Posterior vena cava (tissue), 2 donors: ENCODE measurements at places on chromosomes 3 and 15. TPM values are rescaled to one million over a fixed set of nuclear protein-coding genes. Genes with fewer than 3 reads are reported as not detected.

Gene CD276
- total RNA-seq = 84.1 TPM

Gene POPDC2
- 8.5 TPM for total RNA-seq

Gene C3orf20
- 0.10 TPM for total RNA-seq

Gene DUOXA2
- not detected for total RNA-seq

GRCh38 chr3:71195492-71195891 lies 388.0 kb downstream of the FOXP1 start:
- no peak for DNase-seq

- no peak for DNase-seq
Measured at GRCh38 chr15:87082581-87082980, 1002.9 kb downstream of the AGBL1 start.

DNA sequence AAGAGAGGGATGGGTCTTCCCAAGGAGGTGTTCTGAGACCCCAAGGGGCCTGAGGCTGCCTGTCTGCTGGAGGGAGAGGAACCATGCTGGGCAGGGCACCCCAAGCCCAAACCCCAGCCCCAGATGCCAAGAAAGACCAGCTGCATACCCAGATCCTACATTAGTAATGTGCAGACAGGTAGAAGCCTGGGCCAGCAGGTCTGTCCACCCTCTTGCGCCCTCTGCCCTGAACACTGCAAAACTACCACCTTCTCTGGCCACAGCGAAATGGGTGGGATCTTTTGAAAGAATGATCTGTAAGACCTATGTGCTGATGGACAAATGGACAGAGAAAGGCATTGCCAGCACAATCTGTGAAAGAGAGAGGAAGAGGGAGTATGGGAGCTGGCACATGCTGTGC lies 283.2 kb downstream of the EPHB1 start:
- DNase-seq = no peak

- DNase-seq = no peak
Measured at GRCh38 chr3:15535732-15536131, 14.2 kb upstream of the COLQ start.

- no peak for DNase-seq
Measured at GRCh38 chr15:52730173-52730572, 51.0 kb upstream of the ATOSA start.

GRCh38 chr15:48644827-48645557 lies 517 bp downstream of the FBN1 start:
- DNase-seq = peak; percentile 90

DNA sequence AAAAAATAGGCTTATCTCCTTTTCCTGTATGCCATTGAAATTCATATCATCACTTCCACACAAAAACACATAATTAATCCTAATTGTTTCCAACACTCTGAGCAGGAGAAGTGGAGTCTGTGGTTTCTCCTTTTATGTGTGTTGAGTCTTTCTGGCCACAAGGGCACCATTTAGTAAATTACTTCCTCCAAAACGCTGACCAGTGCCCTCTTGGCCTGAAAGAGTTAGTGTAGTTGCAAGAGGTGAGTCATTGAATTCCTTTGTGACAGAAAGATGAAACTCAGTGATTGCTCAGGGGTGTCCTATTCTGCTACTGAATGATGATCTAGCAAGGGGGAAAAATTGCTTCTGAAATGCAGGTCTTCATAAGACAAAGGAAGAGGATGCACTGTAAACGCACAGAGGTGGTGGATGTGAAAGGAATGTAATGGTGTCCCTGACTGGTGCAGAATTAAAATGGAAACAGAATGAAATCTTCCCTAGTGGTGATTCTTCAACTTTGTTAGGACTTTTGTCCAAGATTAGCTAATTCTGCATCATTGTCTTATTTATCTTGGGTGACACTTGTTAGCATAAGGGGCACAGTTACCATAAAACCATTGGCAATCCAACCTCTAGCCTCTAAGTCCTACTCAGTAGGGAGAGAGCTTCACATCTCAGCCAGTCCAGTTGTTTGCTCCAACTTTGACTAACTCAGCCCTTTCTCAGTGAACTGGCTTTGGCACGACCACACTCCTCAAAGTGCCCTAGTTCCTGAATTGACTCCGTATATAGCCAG lies 208.4 kb upstream of the NANOGP8 start:
- no peak for DNase-seq

- DNase-seq = no peak
Measured at GRCh38 chr3:50530001-50530970, 26.9 kb upstream of the CACNA2D2 start.

DNA sequence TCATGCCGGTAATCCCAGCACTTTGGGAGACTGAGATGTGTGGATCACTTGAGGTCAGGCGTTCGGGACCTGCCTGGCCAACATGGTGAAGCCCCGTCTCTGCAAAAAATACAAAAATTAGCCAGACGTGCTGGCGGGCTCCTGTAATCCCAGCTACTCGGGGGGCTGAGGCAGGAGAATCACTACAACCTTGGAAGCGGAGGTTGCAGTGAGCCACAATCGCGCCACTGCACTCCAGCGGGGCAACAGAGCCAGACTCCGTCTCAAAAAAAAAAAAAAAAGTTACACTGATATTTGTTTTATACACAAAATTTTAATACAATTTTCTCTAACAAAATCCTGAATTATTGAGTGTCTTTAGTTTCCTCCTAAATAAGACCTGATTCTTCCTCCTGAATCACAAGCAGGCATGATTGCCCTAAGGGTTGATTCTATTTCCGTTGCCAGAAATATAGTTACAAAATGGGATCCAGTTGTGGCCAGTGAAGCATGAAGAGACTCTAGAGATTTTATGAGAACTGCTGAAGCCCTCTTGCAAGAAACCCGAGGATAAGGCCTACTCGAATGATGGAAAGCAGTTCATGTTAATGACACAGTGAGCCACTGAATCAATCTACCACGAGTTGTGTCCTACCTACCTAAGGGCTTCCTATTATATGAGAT lies 9.6 kb upstream of the SMARCC1 start:
- peak; percentile 44 for DNase-seq

DNA sequence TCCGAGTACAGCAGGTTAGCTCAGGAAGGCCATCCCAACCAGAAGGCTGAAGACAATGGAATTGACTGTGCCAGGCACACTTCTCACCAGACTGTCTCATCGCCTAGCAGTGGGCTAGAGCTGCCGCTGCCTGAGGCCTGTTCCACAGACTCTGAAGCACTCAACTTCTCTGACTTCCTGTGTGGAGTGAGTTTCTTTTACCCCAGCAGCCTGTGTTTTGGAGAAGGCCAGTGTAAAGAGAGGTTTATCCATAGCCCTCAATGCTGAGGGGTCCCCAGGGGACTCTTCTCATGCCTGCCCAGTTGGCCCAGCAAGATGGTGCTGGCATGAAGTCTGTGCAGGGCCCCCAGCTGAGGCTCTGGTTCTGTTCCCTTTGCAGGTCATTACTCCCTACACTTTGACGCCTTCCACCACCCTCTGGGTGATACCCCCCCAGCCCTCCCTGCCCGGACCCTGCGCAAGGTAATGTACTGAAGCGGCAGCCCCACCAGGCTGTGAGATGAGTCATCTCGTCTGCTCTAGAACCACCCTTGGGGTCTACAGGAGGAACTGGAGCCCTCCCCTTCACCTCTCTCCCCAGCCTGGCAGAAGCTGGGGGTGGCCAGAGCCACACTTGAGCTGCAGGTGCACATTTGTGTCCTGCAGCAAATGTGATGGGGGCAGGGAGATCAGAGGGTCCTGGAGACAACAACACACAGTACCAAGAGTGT lies 5.2 kb upstream of the MANF start:
- DNase-seq = peak; percentile 25

DNA sequence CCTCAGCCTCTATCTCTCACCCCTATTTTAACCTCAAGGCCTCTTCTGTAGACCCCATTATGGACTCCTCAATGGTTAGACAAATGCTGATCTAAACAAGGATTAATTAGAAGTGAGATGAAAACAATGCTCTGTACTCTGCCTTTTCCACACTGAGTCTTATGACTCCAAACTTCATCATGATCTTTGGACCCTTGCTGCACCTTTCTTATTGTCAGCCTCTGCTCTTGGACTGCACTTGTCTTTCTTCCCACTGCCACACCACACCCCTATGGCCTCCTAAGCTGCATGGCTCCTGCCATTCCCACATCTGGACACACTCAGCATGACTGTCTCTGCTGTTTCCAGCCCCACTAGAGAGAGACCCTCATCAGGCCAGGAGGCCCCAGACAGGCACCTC lies 348.2 kb downstream of the RORA start:
- no peak for DNase-seq
